SK-N-SH treated with all-trans-retinoic acid at 6 μM for 48 hours (cell line): ENCODE measurements at places on chromosomes 3 and 15.
A peak's percentile ranks its signal among the peaks of the same experiment; 100 is the strongest.

GRCh38 chr15:44694416-44694815 lies 16.7 kb downstream of the PATL2 start:
- ATAC-seq = no peak

- no peak for ATAC-seq
Measured at GRCh38 chr3:14794435-14794834, 24.3 kb upstream of the FGD5 start.

DNA sequence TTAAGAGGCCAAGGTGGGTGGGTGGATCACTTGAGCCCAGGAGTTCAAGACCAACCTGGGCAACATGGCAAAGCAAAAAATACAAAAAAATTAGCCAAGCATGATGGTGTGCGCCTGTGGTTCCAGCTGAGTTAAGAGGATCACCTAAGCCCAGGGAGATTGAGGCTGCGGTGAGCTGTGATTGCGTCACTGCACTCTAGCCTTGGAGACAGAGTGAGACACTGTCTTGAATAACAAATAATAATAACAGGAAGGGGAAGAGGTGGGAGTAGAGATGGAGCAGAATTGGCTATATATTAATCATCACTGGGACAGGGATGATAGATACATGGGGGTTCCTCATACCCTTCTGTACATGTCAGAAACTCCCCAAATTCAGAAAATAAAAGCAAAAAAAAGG lies 23.8 kb upstream of the NMB start:
- ATAC-seq = no peak

DNA sequence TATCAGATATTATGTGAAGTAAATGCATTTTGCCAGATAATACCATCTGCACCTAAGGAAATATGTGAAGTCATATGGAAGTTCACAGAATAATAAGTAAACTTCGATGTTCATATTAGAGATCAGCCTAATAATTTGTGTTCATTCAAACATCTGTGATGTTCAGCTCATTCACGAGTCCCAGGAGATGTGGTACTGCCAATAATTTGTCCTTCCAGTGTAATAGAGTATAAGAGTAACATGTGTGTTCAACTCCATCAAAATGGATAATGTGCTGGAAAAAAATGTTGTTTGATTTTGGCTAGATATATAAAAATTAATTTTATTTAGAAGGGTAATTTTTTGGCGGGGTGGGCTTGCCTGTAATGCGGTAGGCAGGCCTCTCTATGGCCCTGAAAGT lies 75.4 kb upstream of the ARL6 start:
- no peak for ATAC-seq

DNA sequence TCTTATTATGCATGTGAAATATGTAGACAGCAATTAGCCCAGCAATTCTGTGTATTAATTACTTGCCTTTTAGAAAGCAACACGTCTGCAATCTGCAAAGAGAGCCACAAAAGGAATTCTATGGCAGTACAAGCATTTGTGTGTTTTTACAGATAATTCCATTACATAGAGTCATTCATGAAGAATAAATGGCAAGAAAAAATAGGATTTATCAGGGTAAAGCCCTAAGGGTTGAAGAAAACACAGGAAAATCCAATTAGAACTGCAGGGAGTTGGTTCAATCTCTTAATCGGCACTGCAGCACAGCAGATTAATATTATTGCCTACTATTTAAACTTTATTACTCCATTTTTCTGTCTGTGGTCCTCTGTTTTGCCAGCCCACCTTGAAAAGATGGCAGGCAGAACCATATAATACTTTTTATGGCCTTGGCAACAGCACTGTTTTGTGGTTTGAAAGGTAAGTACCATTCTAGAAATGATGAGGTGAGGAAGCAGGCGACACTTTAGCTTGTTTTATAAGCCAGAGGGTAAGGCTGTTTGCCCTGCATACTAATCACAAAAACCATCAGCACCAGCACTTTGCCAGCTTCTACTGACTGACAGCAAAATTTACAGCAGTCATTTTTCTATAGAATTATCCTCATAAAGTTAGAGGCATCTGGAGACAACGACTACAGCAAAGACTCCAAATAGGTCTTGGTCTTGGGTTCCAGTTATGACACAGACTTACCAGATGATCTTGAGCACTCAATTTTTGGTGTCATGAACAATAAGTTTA lies 638.2 kb upstream of the NAALADL2 start:
- ATAC-seq = no peak

DNA sequence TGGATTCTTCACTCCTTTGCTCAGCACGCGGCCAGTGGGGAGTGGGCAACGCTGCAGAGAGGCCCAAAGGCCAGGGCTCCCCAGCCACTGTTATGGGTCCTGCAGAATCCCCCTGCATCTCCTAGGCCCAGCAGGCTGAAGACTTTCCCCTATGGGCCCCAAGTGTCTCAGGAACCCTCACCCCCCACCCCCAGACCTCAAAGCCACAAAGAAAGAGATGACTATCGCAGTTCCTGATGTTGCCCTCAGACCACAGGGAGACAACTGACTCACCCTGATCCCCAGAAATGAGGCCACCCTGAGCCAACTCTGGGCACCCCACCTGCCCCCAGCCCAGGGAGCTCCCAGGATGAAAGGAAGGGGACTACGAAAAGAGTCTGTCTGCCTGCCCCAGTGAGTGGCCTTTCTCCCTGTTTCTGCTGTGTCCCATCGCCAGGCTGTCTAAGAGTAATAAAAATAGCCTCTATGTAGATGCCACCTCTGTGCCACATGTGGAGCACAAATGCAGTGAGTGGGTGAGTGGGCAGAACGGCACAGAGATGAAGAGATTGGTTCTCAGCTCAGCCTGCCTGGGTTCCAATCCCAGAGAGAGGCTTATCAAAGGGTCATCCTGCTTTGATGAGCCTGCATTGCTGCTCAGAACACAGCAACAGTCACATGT lies 283.0 kb downstream of the UACA start:
- no peak for ATAC-seq

- ATAC-seq = no peak
Measured at GRCh38 chr15:78272776-78273175, 8.4 kb downstream of the DNAJA4 start.

DNA sequence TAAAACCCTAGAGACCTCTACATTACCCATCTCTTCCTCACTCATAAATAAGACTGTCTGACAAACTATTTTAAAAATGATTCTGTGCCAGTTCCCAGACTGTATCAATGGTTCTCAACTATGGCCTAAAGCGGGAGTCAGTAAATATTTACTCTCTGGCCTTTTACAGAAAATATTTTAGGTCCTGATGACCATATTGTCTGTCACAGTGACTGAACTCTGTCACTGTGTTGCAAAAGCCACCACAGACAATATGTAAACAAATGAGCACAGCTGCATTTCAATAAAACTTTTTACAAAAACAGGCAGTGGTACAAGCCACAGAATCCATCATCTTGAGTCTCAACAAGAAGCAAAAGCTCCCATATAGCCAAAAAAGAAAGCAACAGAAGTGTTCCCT lies 45.4 kb downstream of the PLOD2 start:
- ATAC-seq = no peak

DNA sequence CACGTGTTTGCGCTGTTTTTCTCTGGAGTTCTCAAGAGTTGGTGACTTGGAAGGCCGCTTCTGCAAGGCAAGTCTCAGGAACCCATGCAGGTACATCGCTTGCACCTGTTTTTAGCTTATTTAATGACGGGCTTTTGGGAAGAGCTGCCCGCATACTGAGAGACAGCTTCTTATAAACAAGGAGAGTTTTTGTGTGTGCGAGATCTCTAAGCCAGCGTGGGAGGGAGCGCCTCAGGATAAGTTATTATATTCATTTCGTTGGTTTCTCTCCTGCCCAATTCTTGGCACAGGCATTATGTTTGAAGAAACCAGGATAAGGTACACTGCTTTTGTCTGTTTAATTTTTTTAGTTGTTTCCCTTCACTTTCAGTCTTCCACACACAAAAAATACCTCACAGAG lies 11.4 kb upstream of the SACM1L start:
- ATAC-seq = no peak

- no peak for ATAC-seq
Measured at GRCh38 chr15:101018016-101018415, 98.9 kb downstream of the LRRK1 start.

- no peak for ATAC-seq
Measured at GRCh38 chr3:104438706-104439105, 928.0 kb upstream of the ALCAM start.

GRCh38 chr3:102741694-102742093 lies 306.9 kb downstream of the ZPLD1 start:
- ATAC-seq = no peak

DNA sequence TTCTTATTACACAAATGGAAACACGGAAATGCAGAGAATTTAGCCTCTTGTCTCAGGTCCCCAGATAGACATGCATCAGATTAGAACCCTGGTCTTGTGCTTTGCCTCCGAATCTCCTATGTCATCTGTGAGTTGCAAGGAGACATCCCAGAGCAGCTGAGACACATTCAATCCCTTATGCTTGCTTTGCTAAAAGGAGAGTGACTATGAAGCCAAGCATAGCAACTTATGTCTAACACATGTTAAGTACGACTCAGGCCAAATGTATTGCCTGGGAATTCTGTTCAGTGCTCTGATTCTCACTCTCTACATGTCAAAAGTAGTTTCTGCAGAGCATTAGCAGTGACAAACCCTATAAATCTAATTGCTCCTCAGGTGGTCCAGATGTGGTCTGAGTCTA lies 30.6 kb upstream of the LRRC3B start:
- ATAC-seq = no peak

DNA sequence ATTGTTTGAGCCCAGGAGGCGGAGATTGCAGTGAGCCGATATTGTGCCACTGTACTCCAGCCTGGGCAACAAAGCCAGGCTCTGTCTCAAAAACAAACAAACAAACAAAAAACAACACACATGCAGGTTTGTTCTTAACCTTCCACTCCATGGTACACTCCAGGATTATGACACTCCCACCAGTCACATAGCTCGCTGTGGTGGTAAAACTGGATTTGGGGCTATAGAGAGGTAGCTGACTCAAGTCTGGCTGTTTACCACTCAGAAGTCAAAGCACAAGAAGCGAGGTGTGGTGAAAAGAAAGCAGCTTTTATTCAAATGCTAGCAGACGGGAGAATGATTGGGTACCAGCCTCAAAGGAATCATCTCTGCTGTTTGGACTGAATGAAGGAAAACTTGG lies 49.0 kb upstream of the SIAH2 start:
- ATAC-seq = no peak

GRCh38 chr15:29570121-29570947 lies 251.9 kb downstream of the TJP1 start:
- no peak; the same call in 1 of the 3 replicates for ATAC-seq

DNA sequence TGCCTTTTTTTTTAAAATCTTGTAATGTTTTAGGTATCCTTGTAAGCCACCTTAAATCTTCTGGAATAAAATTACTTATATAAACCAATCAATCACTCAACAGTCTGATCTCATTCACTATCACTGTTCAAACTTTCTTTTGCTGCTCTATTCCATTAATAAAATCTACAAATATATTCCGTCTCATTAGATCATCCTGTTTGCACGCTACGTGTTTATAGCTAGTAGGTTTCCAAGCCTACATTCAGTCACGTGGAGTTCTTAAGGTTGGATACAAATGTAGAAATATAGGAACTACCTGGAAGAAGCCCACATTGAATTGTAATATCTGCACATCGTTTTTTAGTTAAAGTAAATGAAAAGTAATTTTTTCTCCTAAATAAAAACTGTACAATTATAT lies 274.8 kb upstream of the CNTN4 start:
- no peak for ATAC-seq

GRCh38 chr15:55334371-55334770 lies 15.3 kb downstream of the PIGB start:
- no peak for ATAC-seq

- ATAC-seq = no peak
Measured at GRCh38 chr3:41600616-41601015, 361.3 kb downstream of the ULK4 start.

DNA sequence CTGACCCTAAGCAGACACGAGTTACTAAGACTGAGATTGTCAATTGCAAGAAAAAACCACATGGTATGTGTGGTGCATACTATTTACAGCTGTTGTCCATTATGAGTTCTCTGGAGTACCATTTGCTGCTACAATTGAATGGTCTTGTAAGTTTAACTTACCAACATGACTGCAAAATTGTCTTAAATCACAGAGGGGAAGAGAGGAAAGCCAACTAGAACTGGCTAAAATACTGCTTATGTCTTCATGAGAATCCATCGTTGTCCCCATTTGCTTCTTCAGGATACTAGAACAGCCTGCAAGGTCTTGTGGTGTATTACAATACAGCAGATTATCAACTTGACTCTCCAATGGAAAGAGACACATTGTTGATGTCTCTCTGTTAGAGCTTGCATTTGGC lies 313.2 kb downstream of the AGBL1 start:
- ATAC-seq = no peak

DNA sequence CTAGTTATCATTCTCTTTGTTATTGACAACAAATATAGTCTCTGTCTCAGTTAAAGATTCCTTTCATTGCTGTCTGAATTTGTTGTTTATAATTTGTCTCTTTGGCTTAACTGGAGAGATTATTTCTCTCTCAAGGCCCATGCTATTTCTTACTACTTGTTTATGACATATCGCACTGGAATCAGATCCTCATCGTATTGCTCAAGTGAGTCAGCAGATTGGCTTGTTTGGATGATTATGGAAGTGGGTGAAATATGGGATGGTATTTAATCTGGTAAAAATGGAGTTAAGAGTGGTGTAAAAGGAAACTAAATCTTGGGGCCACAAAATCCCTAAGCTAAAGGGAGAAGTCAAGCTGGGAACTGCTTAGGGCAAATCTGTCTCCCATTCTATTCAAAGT lies 613.1 kb downstream of the SI start:
- ATAC-seq = no peak

GRCh38 chr15:60212536-60212935 lies 185.2 kb downstream of the ANXA2 start:
- no peak for ATAC-seq

DNA sequence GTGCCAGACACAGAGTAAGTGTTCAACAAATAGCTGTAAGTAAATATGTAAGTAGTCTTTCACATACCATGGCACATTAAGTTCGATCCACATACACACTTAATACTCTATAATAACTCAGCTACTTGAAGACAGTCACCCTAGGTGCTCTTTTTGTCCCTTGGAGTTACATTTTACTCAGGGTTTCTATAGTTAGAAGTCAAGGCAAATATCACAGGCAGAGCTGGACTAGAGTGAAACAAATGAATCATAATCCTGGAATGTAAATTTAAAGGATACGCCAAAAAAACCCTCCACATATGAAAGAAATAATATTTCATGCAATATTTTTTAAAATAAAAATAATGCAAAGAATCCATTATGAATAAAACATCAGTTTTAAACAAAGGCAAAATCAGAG lies 461.8 kb downstream of the MAGI1 start:
- ATAC-seq = peak; percentile 69

DNA sequence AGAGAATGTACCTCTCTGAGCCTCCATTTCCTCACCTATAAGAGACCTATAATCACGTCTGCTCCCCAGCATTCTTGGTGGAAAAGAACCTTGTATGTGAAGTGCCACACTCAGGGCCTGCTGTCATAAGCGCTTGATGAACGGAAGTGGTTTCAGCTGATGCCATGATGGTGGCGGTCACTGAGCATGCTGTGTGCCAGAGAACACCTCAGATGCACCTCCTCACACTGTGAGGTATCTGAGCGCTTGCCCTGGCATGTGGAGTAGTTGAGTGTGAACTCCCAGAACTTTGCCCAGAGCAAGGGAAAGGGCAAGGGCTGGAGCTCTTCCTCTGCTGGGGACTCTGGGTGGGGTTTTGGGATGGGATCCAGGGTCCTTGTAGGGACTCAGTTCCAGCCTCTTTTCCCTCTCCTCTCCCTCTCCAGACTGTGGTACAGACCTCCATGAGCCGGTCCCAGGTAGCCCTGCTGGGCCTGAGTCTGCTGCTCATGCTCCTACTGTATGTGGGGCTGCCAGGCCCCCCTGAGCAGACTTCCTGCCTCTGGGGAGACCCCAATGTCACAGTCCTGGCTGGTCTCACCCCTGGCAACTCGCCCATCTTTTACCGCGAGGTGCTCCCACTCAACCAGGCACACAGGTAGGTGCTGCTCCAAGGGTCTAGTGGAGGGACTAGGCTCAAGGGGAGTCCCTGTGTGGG lies 2.7 kb downstream of the ABHD14A start:
- ATAC-seq = no peak
